ENCODE measurements at places on chromosomes 1 and 21. TPM values are rescaled to one million over a fixed set of nuclear protein-coding genes. Genes with fewer than 3 reads are reported as not detected.
A peak's percentile ranks its signal among the peaks of the same experiment; 100 is the strongest.

- no peak overlapping the region for H3K27ac ChIP-seq
- no peaks in the 10 kb centered on the region for H3K36me3 ChIP-seq
- DNase-seq = no peak
- H3K27me3 ChIP-seq = no peaks in the 10 kb centered on the region
Measured at GRCh38 chr21:15122241-15122640, 57.4 kb upstream of the NRIP1 start.

DNA sequence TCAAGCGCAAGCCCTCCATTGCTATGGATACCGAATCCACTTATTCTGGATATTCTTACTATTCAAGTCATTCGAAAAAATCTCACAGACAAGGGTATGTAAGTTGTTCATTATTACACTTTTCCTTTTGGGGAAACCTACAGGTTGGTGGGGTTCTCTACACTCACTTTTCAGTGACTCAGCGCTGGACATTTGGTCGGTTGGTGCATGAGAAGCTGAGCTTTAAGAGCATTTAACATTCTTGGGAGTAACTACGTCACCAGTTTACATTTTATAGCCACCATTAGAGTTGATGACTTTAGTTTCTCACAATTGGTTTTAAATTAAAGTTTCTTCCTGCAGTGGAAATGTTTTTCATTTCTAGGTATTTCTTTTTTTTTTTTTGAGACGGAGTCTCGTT, 9.6 kb downstream of the VANGL1 start:
- no peak for DNase-seq
- H3K36me3 ChIP-seq = no peaks in the 10 kb centered on the region
- H3K4me3 ChIP-seq = no peak overlapping the region
- H3K27me3 ChIP-seq = no peaks in the 10 kb centered on the region
- peaks cover 67% of the 10 kb centered on the region for H3K4me1 ChIP-seq
- H3K27ac ChIP-seq = no peak overlapping the region

Gene EPHX1
- total RNA-seq = 47.0 TPM

Gene OR2T33
- total RNA-seq = not detected

- DNase-seq = peak; percentile 30
- H3K27me3 ChIP-seq = no peaks in the 10 kb centered on the region
- H3K36me3 ChIP-seq = no peaks in the 10 kb centered on the region
- no peak overlapping the region for H3K4me3 ChIP-seq
Measured at GRCh38 chr21:18810136-18810535, 406.6 kb upstream of the TMPRSS15 start.

Gene STIL
- total RNA-seq = 38.2 TPM

Gene LCE3D
- total RNA-seq = not detected

DNA sequence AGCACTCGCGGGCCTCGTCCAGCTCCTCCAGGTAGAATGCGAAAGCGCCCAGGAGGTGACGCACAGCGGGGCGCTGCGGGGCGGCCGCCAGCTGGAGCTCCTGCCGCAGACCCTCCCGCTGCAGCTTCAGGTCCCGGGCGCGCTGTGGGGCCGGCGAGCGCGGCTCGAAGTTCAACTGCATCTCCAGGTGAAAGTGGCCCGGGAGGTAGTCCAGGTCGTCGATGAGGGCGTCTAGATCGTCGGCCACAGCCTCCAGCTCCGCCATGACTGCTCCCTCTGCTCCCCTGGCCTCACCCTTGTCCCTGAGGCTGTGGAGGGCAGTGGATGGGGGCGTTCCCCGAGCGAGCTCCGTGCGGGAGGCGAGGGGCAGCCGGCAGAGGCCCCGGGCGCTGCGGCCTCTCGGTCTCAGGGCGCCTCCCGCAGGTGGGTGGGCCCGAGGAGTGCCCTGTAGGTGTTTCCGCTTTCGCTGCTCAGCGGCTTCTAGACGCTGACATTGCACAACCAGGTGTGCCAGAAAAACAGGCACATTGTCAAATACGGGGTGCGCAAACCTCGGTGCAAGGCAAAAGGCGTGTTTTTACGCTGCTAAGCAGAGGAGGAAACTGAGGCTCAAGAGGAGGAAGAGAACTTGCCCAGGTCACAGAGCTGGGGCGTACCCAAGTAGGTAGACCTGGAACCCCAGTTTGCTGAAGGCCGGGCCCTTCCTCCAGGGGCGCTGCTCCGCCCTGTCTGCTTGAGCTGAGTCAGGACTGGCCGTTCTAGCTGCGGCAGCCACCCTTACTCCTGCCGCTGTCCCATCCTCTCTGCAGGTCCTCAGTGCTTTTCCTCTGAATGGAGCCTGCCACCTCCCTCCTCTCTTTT, at the start of gene TTC22:
TTC22 (minus strand) TSS at position 425 of the 861 bp plus-strand sequence; CDS start at position 265, 160 bp downstream.
- H3K36me3 ChIP-seq = no peaks in the 10 kb centered on the region
- DNase-seq = peak; percentile 80
- H3K4me3 ChIP-seq = peak within 1 kb of the TSS; percentile 57
- H3K27ac ChIP-seq = no peak within 1 kb of the TSS
- no peaks in the 10 kb centered on the region for H3K4me1 ChIP-seq
- H3K27me3 ChIP-seq = peaks cover 34% of the 10 kb centered on the region

GRCh38 chr1:58390091-58390490, 156.4 kb downstream of the OMA1 start:
- H3K27me3 ChIP-seq = no peaks in the 10 kb centered on the region
- H3K4me1 ChIP-seq = peaks cover 18% of the 10 kb centered on the region
- H3K27ac ChIP-seq = no peak overlapping the region
- no peak overlapping the region for H3K4me3 ChIP-seq
- no peak for DNase-seq
- no peaks in the 10 kb centered on the region for H3K36me3 ChIP-seq

GRCh38 chr1:51878308-51878615, 265 bp downstream of the NRDC start:
- no peaks in the 10 kb centered on the region for H3K36me3 ChIP-seq
- H3K4me1 ChIP-seq = peaks cover 32% of the 10 kb centered on the region

Gene GPR37L1
- total RNA-seq = not detected

GRCh38 chr1:7401814-7402547, 369.1 kb upstream of the VAMP3 start:
- H3K27ac ChIP-seq = no peak overlapping the region
- DNase-seq = peak; percentile 36
- no peaks in the 10 kb centered on the region for H3K36me3 ChIP-seq
- no peaks in the 10 kb centered on the region for H3K4me1 ChIP-seq

Gene USP21
- 25.6 TPM for total RNA-seq

- H3K36me3 ChIP-seq = no peaks in the 10 kb centered on the region
- no peaks in the 10 kb centered on the region for H3K4me1 ChIP-seq
- no peak for DNase-seq
- no peak overlapping the region for H3K4me3 ChIP-seq
Measured at GRCh38 chr1:17360272-17360956, 11.6 kb upstream of the PADI6 start.

DNA sequence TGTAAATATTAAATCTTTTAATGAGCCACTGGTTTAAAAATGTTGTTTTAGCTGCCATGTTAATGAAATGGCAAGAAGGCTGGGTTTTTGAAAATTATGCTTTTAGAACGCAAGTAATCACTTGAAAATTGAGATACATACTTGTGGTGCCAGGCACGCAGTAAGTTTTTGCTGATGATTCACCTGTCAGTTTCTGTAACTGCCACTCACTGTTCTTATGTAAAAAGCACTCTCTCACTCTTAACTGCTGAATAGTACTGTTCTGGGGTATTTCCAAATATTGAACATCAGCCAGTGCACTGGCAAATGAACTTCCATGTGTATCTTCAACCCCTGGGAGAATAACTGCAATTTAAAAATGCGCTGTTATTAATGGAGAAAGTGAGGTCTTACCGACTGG, 17.9 kb downstream of the LGALS8 start:
- no peak for DNase-seq
- no peak overlapping the region for H3K4me3 ChIP-seq
- no peaks in the 10 kb centered on the region for H3K27me3 ChIP-seq
- no peak overlapping the region for H3K27ac ChIP-seq
- H3K4me1 ChIP-seq = no peaks in the 10 kb centered on the region
- H3K36me3 ChIP-seq = peaks cover 14% of the 10 kb centered on the region

DNA sequence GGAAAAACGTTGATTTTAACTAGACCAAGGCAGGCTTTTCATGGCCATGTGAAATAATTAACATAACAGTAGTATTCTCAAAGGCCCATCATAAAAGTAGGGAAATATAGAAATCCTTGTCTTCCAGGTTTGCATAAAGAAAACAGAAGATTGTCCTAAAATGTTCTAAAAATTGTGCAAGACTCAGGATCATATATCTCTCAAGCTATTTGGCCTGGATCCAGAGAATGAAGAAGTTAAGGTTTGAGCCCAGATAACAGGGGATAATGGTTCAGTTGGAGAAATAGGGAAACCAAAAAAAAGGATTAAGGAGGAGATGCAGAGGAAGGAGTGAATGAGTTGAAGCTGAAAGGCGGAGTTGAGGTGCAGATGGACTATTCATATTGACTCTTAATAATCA, 555.5 kb upstream of the NR5A2 start:
- H3K27ac ChIP-seq = no peak overlapping the region
- no peaks in the 10 kb centered on the region for H3K36me3 ChIP-seq
- DNase-seq = no peak
- H3K27me3 ChIP-seq = no peaks in the 10 kb centered on the region
- H3K4me1 ChIP-seq = no peaks in the 10 kb centered on the region

Gene NID1
- 29.2 TPM for total RNA-seq

DNA sequence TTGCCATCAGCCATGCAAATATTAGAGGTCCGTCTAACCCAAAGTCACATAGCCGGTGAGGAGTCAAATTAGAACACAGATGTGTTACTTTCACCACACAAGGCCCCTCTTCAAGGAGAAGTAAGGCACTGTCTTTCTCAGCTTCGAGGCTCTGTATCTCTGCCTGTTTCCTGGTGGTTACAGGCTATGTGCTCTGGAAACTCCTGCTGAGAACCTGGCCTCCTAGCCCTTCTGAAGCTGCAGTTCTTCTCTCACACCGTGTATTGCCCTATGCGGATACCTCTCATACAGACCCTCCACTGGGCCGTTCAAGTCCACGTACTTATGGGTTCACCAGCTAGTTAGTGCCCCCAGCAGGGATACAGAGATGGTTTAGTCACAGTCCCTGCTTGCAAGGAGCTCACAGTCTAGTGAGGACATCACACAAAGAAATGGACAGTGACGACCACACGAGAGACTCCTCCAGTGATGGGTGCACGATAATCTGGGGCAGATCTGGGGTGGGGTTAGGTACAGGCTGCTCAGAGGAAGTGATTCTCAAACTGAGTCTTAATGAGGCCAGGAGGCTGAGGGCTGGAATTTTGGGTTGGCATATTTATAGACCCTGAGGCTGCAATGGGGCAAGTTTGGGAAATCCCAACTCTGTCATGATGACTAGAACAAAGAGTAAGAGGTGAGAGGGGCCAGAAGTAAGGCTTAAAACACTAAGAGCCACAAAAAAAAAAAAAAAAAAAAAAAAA, 22.8 kb upstream of the ELOA start:
- no peak for DNase-seq
- H3K4me3 ChIP-seq = no peak overlapping the region
- H3K27me3 ChIP-seq = no peaks in the 10 kb centered on the region
- H3K36me3 ChIP-seq = no peaks in the 10 kb centered on the region
- H3K4me1 ChIP-seq = no peaks in the 10 kb centered on the region

Gene CORT
- 0.16 TPM for total RNA-seq

Gene ELAPOR1
- 2.1 TPM for total RNA-seq

DNA sequence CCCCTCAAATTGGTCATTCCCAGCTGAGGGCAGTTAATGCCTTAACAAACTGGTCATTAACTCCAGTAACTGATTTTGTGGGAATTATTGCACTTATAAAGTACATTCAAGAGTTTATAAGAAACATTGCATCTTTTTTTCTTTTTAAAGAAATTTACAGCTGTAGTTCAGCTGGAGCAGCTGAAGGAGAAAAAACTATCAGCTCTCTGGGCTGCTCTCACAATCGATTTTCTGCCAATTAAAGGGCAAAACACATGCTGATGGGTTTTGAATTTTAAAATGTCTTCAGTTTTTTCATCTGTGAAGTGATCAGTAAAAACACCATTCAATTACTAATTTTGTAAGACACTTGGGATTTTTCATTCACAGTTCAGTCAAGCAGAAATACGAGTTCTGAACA, 74.7 kb downstream of the KIFAP3 start:
- H3K4me3 ChIP-seq = no peak overlapping the region
- H3K27me3 ChIP-seq = no peaks in the 10 kb centered on the region
- no peaks in the 10 kb centered on the region for H3K36me3 ChIP-seq
- H3K4me1 ChIP-seq = no peaks in the 10 kb centered on the region
- DNase-seq = no peak
- no peak overlapping the region for H3K27ac ChIP-seq

- H3K27ac ChIP-seq = peak overlapping the region; percentile 71
- no peaks in the 10 kb centered on the region for H3K36me3 ChIP-seq
- 0 out of 2 replicates have a peak, but pooled peaks cover 5% of the 10 kb centered on the region for H3K4me1 ChIP-seq
- DNase-seq = no peak
- no peaks in the 10 kb centered on the region for H3K27me3 ChIP-seq
- H3K4me3 ChIP-seq = no peak overlapping the region
Measured at GRCh38 chr1:168470901-168471431, 72.8 kb downstream of the XCL2 start.

Gene APOBEC4
- total RNA-seq = not detected

Measured in GM23338 (cell line).